Activated B cell treated with CpG ODN at 0.5 μM for 24 hours (primary cell): ENCODE measurements at places on chromosomes 6 and 20. TPM values are rescaled to one million over a fixed set of nuclear protein-coding genes. Genes with fewer than 3 reads are reported as not detected.

DNA sequence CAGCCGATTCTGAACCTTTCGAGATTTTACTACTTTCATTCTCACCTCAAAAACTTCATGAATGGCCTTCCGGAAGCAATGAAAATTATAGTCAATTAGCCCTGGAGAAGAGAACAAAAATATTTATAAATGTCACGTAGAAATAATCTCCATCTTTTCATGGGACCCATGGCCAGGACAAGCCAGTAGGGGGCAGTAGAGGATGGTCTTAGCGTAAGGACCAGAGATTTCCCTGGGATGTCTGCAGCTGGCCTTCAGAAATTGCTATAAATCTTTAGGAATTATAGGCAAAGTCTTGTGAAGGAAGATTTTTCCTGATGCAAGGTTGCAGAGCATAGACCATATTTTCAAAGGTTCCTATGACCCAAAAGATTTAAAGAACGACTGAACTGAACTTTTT lies 15.6 kb upstream of the UBE2J1 start:
- DNase-seq: no peak

EPHA7 gene
- total RNA-seq: not detected in 2 replicates

DNA sequence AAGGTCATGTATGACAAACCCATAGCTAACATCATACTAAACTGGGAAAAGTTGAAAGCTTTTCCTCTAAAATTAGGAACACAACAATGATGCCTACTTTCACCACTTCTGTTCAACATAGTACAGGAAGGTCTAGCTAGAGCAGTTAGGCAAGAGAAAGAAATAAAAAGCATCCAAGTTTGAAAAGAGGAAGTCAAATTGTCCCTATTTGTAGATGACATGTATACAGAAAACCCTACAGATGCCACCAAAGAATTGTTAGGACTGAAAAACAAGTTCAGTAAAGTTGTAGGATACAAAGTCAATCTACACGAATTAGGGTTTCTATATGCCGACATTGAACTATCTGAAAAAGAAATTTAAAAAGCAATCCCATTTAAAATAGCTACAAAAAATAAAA lies 89.4 kb upstream of the GLP1R start:
- DNase-seq: no peak

DNA sequence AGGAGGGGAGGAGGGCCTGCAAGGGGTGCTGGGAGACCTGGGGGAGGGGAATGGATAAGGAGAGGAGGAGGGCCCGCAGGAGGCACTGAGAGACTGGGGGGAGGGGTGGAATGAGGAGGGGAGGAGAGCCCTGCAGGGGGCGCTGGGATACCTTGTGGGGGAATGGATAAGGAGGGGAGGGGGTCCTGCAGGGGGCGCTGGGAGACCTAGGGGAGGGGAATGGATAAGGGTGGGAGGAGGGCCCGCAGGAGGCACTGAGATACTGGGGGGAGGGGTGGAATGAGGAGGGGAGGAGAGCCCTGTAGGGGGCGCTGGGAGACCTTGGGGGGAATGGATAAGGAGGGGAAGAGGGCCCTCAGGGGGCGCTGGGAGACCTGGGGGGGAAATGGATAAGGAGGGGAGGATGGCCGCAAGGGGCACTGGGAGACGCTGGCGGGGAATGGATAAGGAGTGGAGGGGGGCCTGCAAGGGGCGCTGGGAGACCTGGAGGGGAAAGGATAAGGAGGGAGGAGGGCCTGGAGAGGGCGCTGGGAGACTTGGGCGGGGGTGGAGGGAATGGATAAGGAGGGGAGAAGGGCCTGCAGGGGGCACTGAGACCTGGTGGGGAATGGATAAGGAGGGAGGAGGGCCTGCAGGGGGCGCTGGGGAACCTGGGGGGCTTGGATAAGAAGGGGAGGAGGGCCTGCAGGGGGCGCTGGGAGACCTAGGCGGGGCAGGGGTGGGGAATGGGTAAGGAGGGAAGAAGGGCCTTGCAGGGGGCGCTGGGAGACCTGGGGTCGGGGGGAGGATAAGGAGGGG lies 1.3 kb upstream of the CTCFL start:
- no peak for DNase-seq

ARFGEF3 gene
- 0.02 TPM in 2 replicates for total RNA-seq

ZC3H12D gene
- total RNA-seq: 184 and 225 TPM in 2 replicates

DNA sequence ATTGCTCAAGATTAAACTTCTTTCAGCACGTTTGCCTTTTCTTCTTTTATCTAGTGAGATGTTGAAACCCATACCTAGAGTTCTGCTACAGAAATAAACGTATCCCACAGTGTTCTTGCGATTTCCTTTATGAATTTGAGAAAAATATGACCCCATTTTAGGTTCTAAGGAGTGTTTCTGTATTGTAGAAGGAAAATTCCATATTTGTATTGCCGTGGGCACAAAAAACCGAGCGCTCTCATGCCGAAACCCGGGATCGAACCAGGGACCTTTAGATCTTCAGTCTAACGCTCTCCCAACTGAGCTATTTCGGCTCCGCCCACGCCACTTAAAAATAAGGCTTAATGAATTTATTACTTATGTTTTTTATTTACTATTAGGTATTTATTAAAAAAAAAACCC lies 23.7 kb downstream of the ZNF311 start:
- peak; percentile 57 for DNase-seq

DNA sequence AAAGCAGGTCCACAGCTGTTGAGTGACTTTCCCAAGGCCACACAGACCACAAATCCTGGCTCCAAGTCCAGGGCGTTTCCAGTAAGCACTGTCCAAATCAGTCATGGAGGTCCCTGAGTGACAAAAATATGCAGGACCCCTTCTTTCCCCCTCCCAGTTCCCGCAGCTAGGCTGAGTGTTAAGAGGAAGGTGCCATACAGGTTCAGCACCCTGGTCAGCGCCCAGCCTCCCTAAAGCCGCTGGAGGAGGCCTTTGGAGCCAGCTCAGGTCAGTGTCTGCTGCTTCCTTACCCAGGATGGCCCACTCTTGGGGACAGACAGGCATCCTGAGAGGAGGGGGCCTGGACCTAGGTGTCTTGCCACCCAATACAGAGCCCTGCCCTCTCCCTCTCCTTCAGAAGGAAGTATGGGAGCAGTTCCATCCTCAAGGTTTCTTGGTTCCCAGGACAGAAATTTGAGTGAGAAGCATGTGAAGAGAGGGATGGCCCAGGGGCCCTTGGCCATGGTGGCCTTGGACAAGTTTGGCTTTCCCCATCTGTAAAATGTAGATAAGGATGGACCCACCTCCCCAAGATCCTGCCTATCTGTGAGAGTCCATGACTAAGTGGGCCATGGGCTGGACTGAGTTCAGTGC lies 13.2 kb downstream of the TMEM74B start:
- DNase-seq: no peak
